ENCODE measurements at places on chromosomes 4 and X.

DNA sequence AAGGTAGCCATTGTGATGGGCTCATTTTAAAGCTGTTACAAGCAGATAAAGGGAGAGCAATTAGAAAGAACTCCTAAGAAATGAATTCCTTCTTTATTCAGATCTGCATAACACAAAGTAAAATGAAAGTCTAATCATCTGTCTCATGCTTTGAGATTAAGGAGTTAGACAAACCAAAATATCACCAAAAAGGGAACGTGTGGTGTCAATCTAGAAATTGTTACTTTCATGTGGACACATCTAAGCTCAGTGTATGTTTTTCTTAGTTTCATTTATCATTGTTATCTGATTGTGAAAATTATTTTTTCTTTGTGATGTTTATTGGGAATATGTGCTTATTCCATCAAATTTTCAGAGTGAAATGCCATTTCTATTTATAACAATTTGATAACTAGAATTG is 80.3 kb downstream of the BANK1 start:
- DNase-seq = no peak
- peaks cover 57% of the 10 kb centered on the region for H3K36me3 ChIP-seq
- no peak overlapping the region for H3K4me3 ChIP-seq
- H3K27me3 ChIP-seq = no peaks in the 10 kb centered on the region
- H3K4me1 ChIP-seq = peaks cover 46% of the 10 kb centered on the region
- H3K27ac ChIP-seq = peak overlapping the region; percentile 64

GRCh38 chr4:3362431-3363287 is 69.8 kb downstream of the RGS12 start:
- peaks cover 23% of the 10 kb centered on the region for H3K4me1 ChIP-seq
- H3K4me3 ChIP-seq = no peak overlapping the region
- peaks cover 11% of the 10 kb centered on the region for H3K27me3 ChIP-seq
- H3K27ac ChIP-seq = no peak overlapping the region
- no peaks in the 10 kb centered on the region for H3K36me3 ChIP-seq

DNA sequence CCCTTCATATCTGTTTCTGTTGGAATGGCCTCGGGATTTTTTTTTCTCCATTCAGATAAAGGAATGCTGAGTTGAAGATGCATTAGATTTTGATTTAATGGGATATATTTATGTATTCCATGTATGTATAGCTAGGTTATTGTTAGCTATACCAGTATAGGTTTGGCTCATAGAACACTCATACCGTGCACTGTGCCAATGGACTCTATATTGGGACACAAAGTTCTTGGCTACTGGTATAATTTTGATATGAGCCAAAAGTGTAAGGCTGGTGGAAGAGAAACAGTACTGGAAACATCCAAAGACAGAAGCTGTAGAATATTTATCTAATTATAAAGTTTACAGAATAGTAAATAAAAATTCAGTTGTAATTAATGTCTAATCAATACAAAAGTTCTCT is 1912.1 kb downstream of the STIM2 start:
- no peaks in the 10 kb centered on the region for H3K27me3 ChIP-seq
- no peak overlapping the region for H3K4me3 ChIP-seq
- H3K27ac ChIP-seq = no peak overlapping the region
- DNase-seq = no peak
- no peaks in the 10 kb centered on the region for H3K36me3 ChIP-seq
- H3K4me1 ChIP-seq = no peaks in the 10 kb centered on the region

DNA sequence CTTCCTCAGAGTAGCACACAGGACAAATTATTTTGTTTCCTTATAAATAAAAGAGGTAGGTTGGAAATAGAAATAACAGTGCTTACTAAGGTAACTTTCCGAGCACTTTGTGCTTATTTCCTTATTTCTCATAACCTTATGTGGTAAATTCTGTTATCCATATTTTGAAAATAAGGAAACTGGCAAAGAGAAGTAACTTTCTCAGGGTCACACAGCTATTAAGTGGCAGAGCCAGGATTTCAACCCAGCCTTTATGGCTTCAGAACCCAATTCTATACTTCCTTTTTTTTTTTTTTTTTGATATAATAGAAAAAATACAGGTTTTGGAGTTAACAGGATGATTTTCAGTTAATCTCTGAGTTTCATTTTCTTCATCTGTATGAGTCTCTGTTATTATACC is 3.3 kb downstream of the UTP3 start:
- no peaks in the 10 kb centered on the region for H3K27me3 ChIP-seq
- H3K27ac ChIP-seq = no peak overlapping the region
- H3K4me1 ChIP-seq = peaks cover 54% of the 10 kb centered on the region
- H3K4me3 ChIP-seq = no peak overlapping the region
- peaks cover 8% of the 10 kb centered on the region for H3K36me3 ChIP-seq
